Daoy (cell line): ENCODE measurements at places on chromosomes 5 and 9.
A peak's percentile ranks its signal among the peaks of the same experiment; 100 is the strongest.

- DNase-seq = no peak
Measured at GRCh38 chr9:129728744-129729143, 24.1 kb downstream of the PTGES start.

GRCh38 chr5:138792195-138792790, 39.1 kb downstream of the CTNNA1 start:
- DNase-seq = no peak

GRCh38 chr9:112905084-112905483, 14.4 kb upstream of the SLC46A2 start:
- no peak for DNase-seq

- DNase-seq = no peak
Measured at GRCh38 chr5:33166522-33166921, 274.2 kb upstream of the TARS1 start.

DNA sequence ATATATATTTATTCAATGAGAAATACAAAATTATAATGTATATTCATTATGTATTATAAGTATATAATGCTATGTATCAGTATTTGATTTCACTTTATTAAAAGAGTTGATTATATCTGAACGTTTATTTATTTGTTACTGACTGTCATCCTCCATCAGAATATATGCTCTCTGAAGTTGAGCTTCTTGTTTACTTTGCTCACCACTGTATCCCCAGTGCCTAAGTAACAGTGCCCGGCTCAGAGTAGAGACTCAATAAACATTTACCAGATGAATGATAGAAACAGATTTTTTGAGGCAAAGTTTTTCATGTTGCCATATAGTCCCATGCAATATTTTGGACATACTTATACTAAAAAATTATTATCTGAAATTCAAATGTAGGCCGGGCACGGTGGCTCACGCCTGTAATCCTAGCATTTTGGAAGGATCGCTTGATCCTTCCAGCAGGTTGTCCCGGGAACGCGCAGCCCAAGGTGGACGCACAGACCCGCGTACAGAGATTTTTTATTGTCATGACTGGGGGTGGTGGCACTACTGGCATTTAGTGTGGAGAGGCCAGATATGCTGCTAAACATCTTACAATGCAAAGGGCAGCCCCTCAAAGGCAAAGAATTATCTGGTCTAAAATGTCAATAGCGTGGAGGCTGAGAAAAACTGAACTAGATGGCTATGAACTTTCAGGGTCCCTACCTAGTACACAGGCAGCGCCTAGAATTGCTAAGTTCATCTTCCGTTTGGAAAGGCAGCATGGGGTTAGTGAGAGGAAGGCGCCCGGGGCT, 761 bp upstream of the DNAJC25 start:
- DNase-seq = no peak

- DNase-seq = peak; percentile 94
Measured at GRCh38 chr9:129460323-129461261, 160.3 kb downstream of the C9orf50 start.

- peak; percentile 85 for DNase-seq
Measured at GRCh38 chr5:96823900-96824380, 16.2 kb upstream of the ERAP1 start.

- DNase-seq = no peak
Measured at GRCh38 chr5:30693326-30693725, 500.2 kb upstream of the CDH6 start.

DNA sequence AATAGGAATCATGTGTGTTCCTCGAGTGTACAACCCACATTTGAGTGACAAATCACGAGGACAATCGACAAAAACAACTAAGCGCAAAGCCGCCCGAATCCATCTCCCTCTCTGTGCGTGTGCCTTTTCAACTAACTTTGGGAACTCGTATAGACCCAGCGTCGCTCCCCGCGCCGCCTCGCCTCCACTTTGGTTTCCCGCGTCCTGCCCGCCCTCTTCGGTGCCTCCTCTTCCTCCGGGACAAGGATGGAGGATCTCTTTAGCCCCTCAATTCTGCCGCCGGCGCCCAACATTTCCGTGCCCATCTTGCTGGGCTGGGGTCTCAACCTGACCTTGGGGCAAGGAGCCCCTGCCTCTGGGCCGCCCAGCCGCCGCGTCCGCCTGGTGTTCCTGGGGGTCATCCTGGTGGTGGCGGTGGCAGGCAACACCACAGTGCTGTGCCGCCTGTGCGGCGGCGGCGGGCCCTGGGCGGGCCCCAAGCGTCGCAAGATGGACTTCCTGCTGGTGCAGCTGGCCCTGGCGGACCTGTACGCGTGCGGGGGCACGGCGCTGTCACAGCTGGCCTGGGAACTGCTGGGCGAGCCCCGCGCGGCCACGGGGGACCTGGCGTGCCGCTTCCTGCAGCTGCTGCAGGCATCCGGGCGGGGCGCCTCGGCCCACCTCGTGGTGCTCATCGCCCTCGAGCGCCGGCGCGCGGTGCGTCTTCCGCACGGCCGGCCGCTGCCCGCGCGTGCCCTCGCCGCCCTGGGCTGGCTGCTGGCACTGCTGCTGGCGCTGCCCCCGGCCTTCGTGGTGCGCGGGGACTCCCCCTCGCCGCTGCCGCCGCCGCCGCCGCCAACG, at the start of gene GPR150:
Gene GPR150 (plus strand): TSS at position 58 of the 840 bp plus-strand sequence. CDS start 189 bp downstream, at position 247.
- DNase-seq = peak; percentile 76

GRCh38 chr9:69578026-69578425, 94.1 kb downstream of the APBA1 start:
- DNase-seq = no peak

DNA sequence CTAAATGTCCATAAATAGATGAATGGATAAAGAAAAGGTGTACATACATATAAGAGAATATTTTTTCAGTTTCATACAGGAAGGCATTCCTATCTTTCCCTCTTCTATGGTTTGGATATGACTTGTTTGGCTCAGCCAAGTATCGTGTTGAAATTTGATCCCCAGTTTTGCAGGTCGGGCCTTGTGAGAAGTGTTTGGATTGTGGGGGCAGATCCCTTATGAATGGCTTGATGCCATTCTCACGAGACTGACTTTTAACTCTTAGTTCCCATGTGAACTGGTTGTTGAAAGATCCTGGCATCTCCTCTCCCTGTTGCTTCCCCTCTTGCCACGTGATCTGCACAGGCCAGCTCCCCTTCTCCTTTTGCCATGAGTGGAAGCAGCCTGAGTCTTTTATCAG, 421.1 kb upstream of the FTMT start:
- DNase-seq = peak; percentile 8

- no peak for DNase-seq
Measured at GRCh38 chr9:109179801-109180523, 12.9 kb upstream of the FRRS1L start.

- DNase-seq = no peak
Measured at GRCh38 chr9:38029915-38030638, 39.0 kb downstream of the SHB start.

- DNase-seq = peak; percentile 32
Measured at GRCh38 chr9:18544456-18544855, 70.5 kb downstream of the ADAMTSL1 start.

GRCh38 chr5:139949710-139950109, 93.4 kb downstream of the NRG2 start:
- DNase-seq = no peak

DNA sequence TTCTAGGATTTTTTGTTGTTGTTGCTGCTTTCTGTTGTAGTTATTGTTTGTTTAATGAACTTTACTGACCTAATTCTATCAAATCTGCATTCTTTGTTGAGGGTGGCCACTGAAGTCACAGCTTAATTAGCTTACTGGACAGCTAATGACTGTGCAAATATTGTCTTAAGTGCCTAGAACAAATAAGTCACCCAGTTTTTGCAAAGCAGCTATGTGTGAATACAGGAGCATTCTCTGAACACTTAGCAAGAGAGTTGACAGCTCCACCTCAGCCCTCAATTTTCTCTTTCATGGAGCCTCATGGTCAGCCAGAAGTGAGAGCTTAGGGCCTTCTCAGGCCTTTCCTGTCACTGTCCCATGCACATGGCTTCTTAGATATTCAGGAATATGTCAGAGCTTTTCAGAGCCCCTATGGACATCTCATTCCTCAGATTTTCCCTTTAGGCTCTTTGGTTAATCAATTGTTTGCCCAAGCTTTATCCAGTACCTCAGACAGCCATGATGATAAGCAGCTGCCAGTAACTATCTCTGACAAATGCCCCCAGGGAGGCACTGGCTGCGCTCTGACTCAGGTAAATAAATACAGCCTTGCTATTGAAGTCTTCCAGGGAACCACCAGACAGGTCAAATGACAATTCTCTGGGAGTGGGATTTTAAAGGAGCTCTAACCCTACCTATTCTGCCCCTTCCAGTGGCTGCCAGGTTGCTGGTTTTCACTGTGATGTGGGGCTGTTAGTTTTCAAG, 241.4 kb upstream of the IL12B start:
- DNase-seq = peak; percentile 22

DNA sequence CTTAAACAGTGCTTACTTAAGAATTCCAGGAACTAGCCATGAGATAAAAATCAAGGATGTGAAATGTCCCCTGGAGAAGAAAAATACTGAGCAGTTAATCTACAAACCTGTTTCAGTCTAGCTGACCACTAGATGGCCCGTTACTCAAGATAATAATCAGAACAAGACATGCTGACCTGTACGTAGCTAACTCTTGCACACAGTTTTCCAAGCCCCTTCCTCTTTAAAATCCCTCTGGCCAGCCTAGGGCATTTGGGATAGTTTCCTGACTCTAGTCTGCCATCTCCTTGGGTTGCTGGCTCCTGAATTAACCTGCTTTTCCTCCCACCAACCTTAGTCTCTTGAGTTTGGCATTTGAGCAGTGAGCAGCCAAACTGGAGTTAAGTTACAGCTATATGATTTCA, 59.2 kb upstream of the TRAF1 start:
- DNase-seq = peak; percentile 54

- DNase-seq = no peak
Measured at GRCh38 chr9:34982361-34982760, 7.2 kb upstream of the DNAJB5 start.

DNA sequence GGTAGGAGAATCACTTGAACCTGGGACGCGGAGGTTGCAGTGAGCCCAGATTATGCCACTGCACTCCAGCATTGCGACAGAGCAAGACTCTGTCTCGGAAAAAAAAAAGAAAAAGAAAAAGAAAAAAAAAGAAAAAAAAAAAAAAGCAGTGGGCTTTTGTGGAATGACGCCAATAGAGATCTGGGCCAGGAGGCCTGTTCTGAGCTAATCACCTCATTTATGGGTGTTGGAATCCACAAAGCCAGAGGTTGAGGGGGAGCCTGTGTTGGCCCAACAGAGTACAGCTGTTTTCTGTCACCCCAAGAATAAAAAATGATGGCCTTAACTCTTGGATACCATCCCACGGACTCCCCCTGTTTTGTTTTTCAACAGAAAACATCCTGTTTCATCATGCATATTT, 18.5 kb downstream of the OSTF1 start:
- DNase-seq = no peak

- DNase-seq = no peak
Measured at GRCh38 chr9:121472446-121472845, 27.2 kb downstream of the GGTA1 start.

GRCh38 chr5:172820046-172820767, 13.8 kb upstream of the ERGIC1 start:
- peak; percentile 77 for DNase-seq

- DNase-seq = no peak
Measured at GRCh38 chr5:64417390-64417789, 88.4 kb upstream of the RGS7BP start.

GRCh38 chr9:119701651-119702050, 332.4 kb upstream of the BRINP1 start:
- DNase-seq = no peak

GRCh38 chr9:37030611-37030939, 3.5 kb downstream of the PAX5 start:
- no peak for DNase-seq

DNA sequence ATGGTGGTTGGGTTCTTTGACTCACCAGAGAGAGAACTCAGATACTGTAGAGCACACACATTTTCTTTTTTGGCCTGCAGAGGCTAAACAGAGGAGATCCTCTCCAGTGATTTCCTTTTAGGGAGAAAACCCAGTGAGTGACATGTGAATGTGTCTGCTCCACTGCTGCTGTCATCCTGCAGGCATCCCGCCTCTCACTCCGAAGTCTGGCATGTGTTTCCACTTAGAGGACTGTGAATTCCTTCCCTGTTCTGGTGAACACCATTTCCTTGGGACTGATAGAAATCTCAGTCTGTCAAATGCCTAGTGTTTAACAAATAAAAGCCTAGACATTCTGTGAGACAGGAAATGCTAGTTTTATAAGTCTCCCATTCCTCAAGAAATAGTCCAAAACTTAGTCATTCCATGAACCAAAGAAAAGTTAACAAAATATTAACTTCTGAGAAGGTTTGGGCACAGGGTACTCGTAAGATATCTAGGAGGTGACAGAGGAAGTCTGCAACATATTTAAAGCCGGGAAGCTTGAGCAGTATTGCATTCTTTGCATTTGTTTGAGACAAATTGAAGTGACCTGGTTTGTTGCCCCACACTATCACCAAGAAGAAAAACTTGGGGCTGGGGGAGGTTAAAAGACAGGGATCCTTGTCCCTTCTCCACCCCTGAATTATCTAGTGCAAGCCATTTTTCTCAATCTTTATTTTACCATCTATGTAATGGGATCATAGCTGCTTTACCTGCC, 74.9 kb upstream of the NIPAL4 start:
- peak; percentile 91 for DNase-seq
